CD4-positive, alpha-beta T cell treated with Interleukin-10 for 1 hour (primary cell): ENCODE measurements at places on chromosomes 6 and 20.

DNA sequence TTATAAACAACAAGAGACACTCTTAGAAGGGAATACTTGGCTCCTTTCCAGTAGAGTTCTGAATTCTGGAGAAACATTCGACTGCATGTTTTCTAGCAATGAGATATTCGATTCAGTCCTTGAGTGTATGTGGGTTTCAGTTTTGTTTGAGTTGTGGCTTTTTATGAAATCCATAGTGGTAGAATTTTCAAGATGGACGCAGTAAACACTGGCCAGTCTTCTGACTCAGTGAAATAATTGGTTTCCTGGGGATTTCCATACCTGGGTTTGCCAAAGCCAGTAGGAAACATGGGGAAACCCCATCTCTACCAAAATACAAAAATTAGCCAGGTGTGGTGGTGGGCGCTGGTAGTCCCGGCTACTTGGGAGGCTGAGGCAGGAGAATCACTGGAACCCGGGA, 273.5 kb upstream of the PLCB4 start:
- no peak for DNase-seq

DNA sequence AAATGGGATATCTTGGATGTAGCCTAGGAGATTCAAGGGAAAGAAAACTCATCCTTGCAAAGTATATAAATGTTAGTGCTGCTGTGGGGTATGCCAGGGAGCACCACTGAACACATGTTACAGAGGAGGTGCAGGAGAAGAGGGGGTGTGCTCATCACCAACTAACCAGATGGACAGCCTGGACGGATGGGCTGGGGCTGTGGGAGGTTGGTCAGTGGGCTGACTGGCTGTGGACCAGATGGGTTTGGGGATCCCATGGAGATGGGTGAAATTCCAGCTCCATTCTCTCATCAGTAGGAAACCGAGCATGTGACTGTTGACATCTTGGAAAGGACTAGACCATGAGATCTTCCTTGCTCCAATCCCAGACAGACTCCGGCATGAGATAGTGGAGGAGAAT, 201.0 kb downstream of the LRFN2 start:
- DNase-seq: no peak

GRCh38 chr6:10421158-10421920, 6.5 kb upstream of the TFAP2A start:
- DNase-seq: no peak

DNA sequence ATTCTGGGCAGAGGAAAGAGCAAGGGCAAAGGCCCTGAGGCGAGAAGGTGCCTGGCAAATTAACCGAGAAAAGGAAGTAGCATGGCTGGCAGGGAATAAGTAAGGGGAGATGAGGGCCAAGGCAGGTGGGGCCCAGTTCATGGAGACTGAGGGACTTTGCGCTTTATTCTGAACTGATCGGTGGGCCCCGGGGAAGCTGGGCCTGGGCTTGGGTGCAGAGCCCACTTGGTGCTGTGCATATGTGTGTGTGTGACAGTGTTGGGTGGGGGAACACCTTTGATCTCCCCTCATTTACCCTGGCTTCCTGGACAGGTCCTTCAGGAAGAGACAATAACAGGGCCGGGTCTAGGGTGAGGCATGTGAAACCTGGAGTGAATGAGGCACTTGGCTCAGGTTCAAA, 2.9 kb upstream of the MDFI start:
- no peak for DNase-seq

DNA sequence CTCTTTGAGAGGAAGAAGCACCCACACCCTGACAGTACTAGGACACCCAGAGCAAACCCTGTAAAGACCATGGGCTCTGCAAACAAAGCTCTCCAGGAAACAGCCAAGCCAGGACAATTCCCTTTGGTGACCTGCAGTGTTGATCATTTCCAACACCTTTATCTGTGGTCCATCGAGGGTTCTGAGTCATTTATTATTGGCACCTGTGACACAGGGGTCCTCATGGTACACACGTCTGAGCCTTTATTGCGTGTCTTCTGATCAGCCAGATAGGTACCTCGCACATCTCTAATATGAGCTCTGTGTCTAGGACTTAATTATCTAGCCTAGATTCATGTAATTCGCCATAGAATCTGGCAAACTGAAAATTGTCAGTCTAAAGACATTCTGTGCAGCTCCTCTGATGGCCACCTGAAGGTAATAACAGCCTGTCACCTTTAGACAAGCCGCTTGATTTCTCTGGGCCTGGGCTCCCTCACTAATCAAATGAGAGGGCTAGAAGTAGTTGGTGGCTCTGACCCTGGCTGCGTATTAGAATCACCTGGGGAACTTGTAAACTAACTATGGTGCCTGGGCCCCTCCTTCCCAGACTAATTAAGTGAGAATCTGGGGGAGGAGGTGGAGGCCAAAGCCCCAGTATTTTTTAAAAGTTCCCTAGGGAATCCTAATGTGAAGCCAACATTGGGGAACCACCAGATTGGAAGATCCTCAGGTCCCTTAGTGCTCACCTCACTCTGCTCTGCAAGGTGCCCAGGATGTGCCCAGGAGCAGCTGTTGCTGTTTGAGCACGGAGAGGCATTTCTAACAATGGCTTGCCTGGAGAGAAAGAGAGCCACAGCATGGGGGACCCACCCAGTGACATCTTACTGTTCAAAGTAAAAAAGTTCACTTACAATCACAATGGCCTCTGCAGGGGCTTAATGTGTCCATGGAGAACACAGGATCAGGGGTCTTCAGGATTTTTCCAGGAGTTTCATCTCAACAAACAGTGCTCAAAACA, 122.0 kb upstream of the ARID1B start:
- no peak for DNase-seq

DNA sequence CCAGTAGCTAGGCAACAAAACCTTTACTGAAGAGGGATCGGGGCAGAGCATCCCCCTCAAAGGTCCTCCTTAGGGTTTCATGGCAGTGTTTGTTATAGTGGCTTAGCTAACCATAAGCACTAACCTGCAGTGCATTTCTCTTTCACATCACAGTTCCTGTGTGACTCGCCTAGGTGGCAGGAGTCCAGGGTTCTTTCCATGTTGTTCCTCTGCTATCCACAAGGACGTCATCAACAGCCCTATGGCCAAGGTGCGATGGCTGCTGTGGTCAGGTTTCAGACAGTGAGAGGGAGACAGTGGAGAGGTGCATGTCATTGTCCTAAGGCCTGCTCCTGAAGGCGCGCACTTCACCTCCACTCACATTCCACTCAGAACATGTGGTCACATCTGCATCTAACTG, 38.8 kb upstream of the FOXA2 start:
- DNase-seq: no peak

GRCh38 chr6:89197141-89197540, 20.0 kb downstream of the GABRR1 start:
- DNase-seq: no peak

DNA sequence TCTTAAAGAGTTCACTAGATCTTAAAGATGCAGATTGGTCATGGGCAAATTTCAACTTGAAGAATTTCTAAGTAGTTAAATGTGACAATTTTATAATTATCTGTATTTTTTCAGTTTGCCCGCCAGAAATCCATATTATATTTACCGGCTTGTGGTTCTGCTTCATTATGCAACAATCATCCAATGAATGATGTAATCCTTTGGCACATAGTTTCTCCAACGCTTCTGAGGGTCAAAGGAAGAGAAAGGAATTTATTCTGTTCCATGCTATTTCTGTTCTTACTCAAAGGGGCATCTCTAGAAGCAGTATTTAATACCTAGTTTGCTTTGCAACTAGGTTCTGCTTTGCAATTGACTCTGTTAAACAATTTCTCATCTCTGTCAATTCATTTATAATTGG, 359.3 kb upstream of the PLCB4 start:
- no peak for DNase-seq

DNA sequence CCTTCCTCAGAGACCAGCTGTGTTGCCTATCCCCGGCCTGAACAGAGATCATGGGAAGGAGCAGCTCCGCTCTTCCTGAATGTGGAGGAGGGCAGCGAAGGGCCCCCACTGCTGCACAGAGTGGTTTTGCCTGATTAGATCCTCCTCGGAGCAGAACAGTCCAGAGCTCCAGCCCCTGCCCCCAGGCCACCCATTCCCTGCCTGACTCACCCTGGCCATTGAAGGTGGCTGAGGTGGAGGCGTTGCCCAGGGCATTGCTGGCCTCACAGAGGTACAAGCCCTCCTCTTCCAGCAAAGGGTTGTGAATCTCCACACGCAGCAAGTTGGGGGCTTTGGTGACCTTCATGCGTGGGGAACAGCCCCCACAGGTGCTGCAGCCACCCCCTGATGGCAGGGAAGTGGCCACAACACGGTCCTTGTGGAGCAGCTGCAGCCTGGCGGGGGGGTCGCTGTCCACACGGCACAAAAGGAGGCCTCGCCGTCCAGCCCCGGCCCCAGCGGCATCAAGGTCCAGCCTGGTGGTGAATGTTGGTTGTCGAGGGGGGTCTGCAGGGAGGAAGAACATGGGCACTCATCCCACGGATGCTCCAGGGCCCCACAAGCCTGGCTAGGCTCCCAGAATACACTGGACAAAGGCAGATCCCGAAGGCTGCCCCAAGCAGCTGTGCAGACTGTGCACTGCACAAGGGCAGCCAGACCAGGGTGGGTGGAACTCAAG, 14.7 kb downstream of the SIGLEC1 start:
- DNase-seq: no peak

GRCh38 chr6:70412252-70413113, 825 bp upstream of the FAM135A start:
- DNase-seq: no peak

- DNase-seq: no peak
Observed at GRCh38 chr6:35042031-35042815, 98.9 kb downstream of the TCP11 start.

DNA sequence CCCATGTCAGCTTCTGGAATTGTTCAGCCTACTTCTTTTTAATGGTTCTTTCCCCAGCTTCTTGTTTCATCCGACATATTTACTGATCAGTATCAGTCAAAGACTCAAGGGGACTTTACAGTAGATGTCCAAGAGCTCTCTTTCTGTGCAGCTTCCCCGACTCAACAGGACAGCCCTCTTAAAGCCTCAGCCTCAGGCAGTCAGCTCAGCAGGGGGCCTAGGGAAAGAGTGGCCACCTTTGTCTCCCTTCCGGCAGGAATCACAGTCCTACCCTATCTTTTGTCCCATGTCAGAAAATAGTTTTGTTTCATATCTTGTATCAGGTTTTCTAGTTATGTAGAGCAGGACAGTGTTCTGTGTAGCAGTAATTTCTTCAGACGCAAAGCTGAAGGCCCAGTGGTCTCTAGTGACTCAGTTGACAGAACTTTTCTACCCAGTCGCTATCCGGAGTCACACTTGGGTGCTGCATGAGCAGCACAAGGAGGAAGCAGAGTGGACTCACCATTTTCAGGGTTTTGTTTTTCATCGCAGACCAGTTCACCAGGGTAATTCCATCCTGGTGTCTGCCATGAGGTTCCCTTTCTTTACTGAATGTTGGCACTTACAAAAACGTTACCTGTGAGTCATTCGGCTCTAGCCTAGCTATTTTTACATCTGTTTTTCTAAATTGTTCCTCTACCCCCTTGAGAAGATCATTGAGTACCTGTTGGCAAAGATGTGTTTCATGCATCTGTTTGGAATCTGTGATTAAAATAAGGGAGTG, 47.7 kb downstream of the SPATA2 start:
- DNase-seq: no peak

DNA sequence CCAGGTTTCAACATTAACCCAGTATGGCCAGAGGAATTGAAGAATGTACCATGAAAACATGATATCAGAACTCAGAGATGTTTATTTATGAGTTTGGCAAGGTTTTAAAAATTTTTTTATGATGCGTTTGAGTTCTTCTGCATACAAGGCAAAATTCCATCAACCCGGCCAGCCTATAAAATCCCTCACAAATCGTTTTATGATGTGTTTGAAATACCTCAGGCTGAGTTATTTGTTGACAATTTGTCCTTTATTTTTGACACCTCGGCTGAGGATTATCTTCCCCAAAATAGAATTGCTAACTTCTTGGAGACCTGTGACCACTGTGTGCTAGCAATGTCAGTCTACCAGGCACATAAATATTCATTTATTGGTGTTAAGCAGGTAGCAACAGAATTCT, 91.9 kb upstream of the SLC24A3 start:
- DNase-seq: no peak

DNA sequence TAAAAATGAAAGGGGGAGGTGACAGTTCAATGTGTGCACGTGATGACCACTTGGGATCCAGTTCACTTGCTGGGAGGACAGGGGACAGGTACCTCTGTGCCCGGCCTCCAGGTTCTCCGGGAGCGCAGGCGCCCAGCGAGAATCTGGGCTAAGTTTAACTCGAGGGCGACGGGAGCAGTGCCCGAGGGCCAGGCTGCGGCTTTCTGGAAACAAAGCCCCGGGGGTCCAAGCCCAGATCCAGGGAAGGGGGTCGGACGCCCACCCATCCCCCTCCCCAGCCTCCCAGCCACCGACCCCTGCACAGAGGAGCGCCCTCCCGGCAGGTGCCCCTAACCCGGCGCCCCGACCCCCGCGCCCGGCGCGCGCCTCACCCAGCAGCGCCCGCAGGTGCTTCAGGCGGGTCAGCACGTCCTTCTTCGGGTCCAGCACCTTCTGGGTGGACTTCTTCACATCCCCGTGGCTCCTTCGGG, 405 bp downstream of the RALGAPA2 start:
- DNase-seq: no peak

DNA sequence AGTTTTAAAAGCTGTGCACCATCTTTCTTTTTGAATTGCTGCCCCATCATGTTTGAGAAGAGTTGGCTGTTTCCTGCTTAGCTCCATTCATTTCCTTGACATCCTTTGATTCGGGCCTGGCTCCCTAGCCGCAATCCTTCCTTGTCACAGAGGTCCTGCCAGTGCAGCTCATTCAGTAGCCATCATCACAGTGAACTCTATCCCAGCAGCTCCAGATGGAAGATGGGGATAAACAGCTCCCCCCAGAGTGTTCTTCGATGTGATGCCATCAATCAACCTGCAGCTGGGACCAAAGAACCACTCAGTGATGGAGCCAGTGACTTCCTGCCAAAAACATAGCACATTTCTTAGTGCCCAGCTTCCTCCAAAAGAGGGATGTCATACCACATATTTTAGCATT, 158.8 kb downstream of the FRK start:
- DNase-seq: no peak

- no peak for DNase-seq
Observed at GRCh38 chr6:170082531-170083187, 208.2 kb downstream of the DLL1 start.

DNA sequence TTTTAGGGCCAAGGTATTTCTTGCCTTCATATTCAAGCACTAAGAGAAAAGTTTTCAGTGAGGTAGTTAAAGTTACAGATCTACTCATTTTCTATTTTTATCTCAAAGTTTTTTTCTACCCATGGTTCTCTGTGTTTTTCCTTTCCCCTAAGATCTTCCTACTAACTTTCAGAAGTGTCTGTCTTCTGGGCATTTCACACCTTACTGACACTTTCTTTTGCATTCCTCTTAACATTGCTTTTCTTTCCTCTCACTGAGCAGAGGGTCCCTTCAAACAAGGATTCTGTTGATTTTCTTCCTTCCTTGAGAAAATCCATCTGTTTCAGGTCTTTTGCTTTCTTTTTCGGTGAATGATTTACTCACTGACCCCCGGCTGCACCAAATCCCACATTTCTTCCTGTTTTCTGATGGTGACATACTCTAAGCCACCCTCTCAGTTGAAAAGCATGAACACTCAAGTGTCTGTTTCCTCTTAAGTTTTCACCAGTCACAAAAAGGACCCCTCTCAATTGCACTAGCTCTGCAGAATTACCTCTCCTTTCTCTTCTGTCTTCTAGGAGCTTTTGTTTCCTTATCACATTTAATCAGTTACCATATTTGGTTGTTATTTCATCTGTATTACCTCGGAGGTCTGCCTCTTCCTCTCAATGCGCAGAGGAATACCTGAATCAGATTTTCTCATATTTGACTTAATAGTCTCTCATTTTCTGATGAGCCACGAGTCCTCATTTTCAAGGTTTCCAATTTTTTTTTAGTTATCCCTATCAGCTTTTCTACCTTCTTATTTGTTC, 73.5 kb upstream of the RNF217 start:
- no peak for DNase-seq

GRCh38 chr6:132161283-132161682, 210.1 kb upstream of the CCN2 start:
- no peak for DNase-seq
